NCI-H510A (cell line): ENCODE measurements at places on chromosomes 11 and 22.

DNA sequence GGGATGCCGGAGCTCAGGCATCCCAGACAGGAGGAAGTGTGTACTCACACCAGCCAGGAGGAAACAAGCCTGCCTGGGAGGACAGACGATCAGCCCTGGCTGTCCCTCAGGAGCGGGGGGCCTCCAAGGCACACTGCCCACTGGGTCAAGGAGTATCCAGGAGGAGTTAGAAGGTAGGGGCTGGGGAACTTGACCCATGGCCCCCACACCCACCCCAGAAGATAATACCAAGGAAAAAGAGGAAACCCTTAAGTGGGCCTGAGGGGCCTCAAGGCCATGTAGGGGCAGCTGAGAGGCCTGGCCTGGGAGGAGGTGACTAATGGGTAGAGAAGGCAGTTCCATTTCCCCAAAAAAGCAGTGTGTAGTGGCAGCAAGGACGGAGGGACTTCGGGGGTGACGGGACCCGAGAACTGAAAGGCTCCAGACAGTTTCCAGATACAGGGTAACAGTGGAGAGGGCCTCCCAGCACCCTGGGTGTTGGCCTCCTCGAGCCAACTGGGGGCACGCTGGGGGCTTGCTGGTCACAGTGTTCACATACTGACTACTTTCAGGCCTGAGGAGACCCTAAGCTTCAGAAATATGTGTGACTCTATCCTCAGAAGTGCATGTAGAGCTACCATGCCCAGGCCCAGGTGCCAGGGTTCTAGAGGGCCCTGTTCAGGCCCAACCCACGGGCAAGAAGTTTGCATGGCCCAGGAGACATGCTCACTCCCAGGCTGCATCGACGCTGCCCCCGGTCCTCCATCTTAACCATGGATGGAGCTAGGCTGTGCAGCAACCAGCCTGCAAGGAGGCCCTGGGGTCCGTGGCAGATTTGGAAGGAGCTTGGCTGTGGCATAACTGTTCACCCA lies 75.7 kb upstream of the PITPNB start:
- DNase-seq, result no peak

- DNase-seq, result no peak
These were observed 44.2 kb downstream of the DSCAML1 start for GRCh38 chr11:117752721-117753237.

GRCh38 chr22:45868571-45869339 lies 108.2 kb downstream of the WNT7B start:
- DNase-seq, result no peak

DNA sequence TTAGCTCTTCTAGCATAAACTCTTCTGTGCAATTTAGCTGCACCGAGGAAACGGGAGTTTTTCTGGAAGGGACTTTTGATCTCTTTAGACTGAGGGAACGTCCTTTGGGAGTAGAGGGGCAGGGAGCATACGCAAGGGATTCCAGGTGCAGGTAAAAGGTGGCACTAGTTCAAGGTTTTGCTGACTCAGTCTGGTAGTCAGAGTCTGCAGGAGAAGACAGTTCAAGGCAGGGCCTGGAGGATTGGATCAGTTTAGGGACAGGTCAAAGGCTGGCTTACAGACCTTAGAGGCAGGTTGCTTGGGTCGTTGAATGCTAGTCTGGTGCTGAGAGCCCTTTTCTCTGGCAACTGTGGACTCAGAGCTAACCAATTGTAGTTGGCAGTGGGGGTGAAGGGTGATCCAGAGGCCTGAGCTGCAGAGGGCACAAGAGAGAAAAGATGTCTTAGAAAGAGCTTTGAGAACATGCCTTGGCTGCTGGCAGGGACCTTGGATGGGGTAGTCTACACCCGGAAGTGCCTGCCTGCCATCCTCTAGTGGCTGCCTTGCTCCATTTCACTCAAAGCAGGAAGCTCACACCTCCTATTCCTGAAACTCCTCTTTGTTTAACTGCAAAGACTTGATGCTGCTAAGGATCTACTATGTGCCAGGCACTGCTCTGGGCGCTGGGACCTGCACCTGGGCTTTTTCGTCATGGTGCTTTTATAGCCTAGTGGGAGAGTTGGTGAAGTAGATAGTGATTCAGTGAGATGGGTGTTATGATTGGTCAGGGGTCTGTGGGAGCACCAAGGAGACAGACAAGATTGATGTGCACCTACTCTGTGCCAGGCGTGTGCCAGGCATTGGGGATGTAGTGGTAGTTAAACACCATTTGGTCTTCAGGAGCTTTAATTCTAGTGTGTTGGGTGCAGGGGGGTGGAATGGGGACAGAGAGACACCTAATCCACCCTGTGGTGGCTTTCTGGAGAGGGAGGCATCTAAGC lies 17.1 kb downstream of the MIAT start:
- no peak for DNase-seq

- DNase-seq, result no peak
These were observed 3.4 kb downstream of the LRRC51 start for GRCh38 chr11:72084076-72084475.

GRCh38 chr11:34464591-34465051 lies 25.9 kb downstream of the CAT start:
- no peak for DNase-seq

DNA sequence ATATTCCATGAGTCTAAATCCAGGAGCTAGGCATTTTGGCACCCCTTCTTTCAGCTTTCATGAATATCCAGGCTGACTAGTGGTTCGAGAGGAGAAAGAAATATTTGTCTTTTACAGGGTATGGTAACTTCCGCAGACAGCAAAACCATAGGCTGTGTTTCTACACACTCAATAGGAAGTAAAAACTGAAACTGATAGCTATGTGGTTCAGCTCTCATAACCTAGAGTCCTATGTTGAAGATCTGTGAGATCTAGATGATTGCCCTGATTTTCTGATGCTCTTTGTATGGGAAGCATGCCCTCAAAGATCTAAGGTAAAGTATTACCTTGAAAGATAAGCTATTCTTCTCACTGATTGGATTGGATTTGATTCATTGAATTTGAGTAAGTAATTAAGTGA lies 118.3 kb downstream of the CD44 start:
- DNase-seq, result no peak

DNA sequence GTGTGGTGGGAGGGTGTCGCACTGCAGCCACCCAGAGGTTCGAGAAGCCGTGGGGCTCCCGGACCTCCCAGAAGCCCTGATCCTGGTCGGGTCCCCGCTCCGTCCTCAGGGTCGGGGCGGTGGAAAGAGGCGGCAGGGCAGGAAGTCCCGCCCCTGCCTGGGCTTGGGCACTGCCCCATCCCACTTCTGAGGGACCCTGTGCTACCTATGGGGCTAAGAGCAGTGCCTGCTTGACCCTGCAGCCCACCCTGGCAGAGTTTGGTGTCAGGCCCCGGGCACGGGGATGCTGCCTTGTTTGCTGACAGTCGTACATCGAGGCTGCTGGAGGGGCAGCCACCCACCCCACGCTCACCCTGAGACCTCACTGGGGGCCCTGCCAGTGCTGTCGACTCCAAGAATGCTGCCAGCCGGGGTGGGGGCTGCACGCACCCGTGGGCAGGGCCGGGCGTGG lies 19.4 kb downstream of the RNH1 start:
- no peak for DNase-seq

DNA sequence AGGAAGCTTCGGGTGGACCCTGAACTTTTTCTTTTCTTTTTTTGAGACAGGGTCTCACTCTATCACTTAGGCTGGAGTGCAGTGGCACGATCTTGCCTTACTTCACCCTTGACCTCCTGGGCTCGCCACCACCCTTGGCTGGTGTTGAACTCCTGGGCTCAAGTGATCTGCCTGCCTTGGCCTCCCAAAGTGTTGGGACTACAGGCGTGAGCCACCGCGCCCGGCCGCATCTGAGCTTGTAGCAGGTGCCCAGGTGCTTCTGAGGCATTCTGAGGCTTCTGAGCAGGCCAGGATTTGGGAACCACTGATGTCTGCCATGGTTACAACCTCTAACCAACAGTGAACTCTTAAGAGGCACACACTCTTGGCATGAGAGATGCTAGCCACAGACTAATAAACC lies 5.1 kb downstream of the USP35 start:
- DNase-seq, result no peak

DNA sequence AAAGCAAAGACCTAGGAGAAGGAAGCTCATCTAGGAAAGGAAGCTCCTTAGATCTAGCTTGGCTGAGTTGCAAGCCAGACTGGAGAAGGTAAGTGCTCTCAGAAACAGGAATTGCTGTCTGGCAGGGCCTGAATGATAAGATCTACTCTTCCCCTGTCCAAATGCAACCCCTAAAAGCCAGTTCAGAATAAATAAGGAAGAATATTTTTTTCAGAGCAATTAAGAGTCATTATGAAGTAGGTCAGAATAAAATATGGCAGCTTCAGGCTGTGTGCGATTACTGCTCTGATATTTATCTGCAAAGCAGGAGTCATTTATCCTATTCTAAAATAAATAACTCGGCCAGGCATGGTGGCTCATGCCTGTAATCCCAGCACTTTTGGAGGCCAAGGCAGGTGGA lies 82.1 kb downstream of the PIWIL4 start:
- DNase-seq, result no peak

GRCh38 chr11:44671234-44671633 lies 55.5 kb upstream of the TSPAN18 start:
- DNase-seq, result no peak

- DNase-seq, result no peak
These were observed 17.0 kb upstream of the IL2RB start for GRCh38 chr22:37166675-37167066.

DNA sequence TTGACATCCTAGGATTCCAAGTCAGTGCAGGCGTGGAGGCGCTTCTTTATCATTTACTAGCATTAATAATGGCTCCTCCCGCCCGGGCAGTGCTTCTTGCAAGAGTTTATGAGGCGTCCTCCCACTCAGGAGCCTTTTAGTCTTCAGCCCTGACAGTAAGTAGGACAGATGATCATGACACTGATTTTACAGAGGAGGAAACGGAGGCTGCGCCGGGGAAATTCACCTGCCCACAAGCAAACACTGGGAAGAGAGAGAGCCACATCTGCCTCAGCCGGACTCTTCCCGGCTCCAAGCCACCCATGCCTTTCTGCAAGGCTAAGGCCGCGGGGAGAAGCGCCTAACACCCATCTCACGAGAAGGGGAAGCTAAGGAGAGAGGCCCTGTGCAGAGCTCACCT lies 35.9 kb downstream of the KIAA0930 start:
- DNase-seq, result no peak

- peak; percentile 10 for DNase-seq
These were observed 9.9 kb downstream of the NARS2 start for GRCh38 chr11:78564490-78565467.

DNA sequence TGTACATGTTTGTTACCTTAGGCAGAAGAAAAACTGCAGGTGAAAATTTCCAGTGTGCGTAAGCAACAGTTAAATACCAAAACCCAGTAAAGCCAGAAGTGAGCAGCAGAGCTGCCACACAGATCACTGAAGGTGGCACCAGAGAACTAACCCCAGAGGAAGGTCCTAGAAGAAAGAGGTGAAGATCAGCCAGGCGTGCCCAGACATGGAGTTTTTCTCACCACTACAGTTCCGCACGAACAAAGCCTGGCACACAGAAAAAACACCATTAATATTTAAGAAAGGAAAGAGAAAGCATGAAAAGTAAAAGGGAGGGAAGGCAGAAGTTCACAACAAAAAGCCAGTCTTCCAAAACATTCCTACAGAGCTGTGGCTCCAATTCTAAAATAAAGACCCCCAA lies 60.7 kb downstream of the STK33 start:
- DNase-seq, result no peak

DNA sequence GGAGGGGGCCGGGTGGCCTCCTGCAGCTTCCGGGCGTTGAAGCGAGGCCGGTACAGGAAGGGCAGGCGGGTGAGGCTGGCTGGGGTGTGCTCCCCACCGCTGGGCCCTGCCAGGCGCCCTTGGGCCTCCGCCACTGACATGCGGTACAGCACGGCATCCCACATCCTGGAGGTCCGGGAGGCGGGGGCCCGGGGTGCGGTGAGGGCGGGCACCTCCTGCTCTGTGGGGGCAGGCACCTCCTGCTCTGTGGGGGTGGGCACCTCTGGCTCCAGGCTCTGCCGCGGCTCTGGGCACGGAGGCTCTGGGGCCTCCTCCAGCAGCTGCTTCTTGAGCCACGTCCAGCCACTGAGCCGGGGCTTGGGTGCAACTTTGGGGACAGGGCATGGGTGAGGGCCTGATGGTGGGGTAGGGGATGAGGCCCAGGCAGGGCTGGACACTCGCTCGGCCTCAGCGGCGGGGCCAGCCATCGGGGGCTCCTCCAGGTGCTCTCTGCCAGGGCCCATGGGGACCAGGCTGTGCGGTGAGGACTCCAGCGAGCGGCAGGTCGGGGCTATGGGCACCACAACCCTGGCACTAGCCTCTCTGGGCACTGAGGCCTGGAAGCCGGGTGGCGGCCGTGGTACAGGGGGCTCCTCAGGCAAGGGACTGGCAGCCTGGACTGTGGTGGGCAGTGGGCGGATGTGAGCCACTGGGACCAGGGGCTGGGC lies 2.3 kb downstream of the PRR33 start:
- no peak for DNase-seq

GRCh38 chr11:104073950-104074705 lies 37.7 kb downstream of the DDI1 start:
- no peak for DNase-seq

DNA sequence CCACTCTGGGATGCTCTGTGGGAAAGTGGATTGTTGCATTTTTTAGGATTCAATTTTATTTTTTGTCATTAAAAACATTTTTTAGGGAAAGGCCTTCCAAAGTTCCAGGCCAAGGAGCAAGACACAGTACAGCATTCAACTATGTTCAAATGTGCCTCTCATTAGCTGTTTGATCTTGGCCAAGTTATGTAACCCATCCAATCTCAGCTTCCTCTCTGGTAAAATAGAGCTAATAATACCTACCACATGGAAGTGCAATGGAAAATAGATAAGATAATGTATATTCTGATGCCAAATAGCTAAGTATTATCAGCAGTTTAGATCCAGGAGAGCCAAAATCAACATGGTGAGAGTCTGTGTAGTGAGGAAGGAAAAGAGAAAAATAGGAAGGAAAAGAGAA lies 220.3 kb upstream of the SESN3 start:
- DNase-seq, result no peak

DNA sequence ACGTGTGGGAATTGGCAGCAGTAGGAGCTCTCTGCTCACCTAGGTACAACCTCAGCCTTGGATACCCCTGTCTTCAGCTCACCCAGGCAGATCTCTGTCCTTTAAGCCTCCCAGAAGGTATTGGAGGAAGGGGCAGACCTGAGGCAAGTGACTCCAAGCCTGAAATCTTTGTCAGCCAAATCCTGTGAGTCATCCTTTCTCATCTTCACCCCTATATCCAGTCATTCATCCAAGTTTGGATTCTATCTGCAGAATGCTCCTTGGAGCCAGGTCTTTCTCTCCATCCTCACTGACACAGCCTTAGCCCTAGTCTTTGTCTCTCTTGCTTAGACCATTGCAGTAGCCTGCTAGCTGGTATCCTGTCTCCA lies 10.4 kb upstream of the THY1 start:
- DNase-seq, result no peak
